ENCODE measurements at places on chromosomes 7 and 10.

DNA sequence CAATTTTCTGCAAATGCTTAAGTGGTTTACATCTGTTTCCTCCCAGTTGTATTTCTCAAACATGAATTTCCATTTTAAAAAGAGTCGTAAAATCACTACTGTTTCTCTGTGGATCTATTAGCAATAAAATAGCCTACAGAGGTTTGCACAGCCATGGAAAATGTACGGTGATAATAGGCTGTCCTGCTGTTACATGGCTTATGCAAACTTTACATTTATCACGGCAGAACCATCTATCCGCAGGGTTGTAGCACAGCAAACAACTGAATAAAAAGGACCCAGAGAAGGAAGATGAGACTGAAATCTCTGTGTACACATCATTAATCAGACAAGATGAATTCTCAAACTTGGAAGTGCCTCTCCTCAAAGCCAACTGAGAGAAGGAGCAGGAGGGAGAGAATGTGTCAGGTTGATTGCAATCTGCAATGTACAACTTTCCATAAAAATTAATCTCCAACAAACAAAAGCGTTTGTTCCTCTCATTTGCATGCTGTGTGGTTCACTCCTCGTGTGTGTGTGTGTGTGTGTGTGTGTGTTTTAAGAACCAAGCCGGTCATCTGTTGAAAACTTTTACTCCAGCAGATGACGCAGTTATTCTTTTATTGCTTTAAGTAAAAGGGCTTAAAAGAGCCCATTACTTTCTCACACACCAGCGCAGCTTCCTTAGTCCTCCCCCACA is 279.3 kb downstream of the SKAP2 start:
- no peak for ATAC-seq

GRCh38 chr10:70193391-70193844 is 23.1 kb upstream of the SAR1A start:
- peak; percentile 66 for ATAC-seq

GRCh38 chr10:59682986-59683937 is 26.4 kb downstream of the SLC16A9 start:
- ATAC-seq: no peak

DNA sequence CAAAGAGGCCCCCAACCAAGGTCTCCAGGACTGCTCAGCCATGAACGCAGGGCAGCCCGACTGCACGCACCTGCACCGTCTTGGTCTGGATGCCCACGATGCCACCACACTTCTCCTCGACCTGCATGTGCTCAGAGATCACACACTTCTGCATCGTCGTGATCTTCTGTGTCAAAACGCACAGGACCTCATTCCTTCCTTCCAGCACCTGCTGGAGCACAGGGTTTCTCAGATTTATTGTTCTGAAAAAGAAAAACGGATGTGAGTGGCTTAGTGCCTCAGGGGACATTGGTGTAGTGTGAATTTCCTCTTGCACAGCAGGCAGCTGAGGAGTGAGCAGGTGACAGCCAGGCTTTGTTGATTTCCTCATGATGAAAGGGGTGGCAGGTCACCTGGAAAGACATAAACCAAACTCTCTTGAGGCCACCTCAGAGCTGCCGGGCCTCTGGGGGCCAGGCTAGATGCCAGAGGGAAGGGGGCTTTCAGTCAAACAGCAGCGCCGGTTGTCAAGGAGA is 38.2 kb downstream of the GSDME start:
- no peak for ATAC-seq

DNA sequence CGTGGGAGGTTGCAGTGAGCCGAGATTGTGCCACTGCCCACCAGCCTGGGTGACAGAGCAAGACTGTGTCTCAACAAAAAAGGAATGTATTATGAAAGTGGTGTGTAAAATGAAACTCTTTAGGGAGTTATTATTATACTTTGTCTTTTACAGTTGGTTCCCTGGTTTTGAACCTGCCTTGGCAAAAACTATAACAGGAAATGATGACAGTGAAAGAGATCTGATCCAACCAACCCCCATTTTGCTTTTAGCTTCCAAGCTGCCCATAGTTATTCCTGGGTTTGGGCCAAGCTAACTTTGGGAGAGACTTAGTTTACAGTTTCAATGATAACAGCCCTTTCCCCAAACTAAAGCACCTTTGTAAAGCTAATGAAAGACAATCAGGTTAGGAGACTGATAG is 34.1 kb upstream of the NMT2 start:
- no peak for ATAC-seq

- no peak for ATAC-seq
Observed at GRCh38 chr7:147658392-147658967, 932.1 kb upstream of the C7orf33 start.

GRCh38 chr10:27138277-27138676 is 15.9 kb downstream of the YME1L1 start:
- no peak for ATAC-seq

- ATAC-seq: no peak
Observed at GRCh38 chr10:47033541-47034270, 122.5 kb downstream of the PTPN20 start.

GRCh38 chr7:50155755-50156154 is 62.7 kb upstream of the ZPBP start:
- ATAC-seq: no peak

DNA sequence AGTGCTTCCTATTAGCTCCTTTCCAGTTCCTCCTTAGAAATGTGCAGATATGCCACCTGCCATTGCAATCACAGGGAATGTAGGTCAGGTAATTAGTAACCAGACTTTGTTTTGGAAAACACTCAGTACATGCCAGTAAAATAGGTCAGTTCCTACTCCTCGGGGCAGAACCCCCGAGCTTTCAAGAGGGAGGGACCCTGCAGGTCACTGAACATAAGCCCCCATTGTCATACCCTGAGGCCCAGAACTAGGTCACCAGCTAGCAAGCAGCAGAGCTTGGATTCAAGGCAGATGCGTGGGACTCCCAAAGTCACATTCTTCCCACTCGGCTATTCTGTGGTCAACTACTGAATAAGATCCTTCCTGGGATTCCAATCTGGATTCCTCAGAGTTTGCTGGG is 104.8 kb downstream of the PPP1R3C start:
- no peak for ATAC-seq

GRCh38 chr7:152912511-152912910 is 153.0 kb downstream of the ACTR3B start:
- ATAC-seq: no peak

DNA sequence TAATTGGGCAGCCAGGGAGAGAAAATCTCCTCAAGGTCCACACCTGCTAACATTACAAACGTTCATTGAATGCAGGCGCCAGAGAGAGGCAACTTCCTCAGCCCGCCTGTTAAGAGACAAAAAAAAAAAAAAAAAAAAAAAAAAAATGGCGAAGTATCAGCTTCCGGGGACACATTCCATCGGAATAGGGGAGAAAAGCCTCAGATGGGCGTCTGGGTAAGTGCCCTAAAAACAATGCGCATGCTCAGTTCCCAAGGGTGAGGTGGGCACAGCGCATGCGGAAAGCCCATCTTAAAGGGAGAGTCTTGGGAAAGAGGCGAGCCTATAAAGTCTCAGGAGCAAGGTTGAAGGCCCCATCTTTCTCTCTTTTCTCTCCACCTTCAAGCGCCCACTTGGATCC is 1139.7 kb upstream of the CELF2 start:
- ATAC-seq: no peak

- ATAC-seq: no peak
Observed at GRCh38 chr7:5510426-5511045, 86.9 kb upstream of the TNRC18 start.

DNA sequence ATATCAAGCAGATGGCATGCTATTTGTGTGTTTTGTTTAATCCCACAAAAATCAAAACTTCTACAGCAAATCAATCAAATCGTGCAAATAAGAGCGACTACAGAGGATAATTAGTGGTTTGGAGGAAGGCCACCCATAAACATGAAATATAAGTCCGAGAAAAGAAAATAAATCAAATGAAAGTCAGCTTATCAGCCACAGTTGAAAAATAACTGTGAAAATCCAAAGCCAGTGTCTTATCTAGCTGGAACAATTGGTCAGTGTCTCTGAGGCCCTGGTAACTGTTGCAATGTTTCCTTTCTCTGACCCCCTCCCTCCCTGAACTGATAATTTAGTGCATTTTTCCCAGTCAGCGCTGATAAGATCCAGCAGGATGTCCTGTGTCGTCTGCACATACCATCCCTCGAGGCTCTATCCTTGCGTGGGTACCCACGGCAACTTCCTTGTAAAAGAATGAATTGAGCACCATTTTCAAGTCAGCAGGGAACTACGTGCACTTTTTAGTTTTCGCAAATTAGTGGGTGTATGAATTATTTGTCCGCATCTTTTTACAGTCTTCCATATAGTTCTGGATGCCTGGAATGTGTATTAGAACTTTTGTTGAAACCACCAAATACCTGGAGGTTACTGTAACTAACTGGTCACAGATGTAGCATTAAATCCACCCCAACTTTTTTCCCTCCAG is 10.8 kb upstream of the JCAD start:
- no peak for ATAC-seq

- no peak for ATAC-seq
Observed at GRCh38 chr10:129579228-129579627, 112.2 kb downstream of the MGMT start.

DNA sequence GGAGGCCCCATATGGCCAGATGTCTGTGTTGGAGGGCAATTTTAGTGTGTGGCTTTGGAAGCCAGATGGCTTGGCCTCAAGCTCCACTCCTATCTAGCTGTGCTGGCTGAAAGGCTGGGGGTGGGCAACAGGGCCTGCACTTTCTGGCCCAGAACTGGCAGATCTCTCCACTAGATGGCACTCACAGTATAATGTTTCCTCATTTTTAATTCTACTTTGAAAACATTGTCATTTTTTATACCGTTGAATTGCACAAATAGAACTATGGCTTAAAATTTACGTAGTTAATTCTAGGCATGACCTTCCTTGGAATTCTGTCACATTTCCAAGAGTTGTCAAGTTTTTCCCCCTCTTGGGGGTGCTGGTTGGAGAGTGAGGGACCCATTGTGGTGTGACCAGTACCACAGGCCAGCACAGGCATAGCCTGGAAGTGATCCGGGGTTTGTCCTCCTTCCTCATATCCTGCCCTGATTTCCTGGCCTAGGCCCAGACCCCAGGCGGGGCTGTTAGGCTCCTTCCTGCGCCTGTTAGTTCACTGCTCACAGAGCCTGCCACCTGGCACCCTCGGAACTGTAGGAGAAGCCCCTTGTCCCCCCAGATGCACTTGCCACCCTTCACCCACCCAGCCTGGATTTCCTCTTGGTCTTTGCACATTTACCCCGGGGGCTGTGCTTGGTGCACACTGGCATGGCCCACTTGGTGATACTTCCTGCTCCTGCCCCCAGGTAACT is 52.8 kb downstream of the ARHGAP22 start:
- ATAC-seq: peak; percentile 30

DNA sequence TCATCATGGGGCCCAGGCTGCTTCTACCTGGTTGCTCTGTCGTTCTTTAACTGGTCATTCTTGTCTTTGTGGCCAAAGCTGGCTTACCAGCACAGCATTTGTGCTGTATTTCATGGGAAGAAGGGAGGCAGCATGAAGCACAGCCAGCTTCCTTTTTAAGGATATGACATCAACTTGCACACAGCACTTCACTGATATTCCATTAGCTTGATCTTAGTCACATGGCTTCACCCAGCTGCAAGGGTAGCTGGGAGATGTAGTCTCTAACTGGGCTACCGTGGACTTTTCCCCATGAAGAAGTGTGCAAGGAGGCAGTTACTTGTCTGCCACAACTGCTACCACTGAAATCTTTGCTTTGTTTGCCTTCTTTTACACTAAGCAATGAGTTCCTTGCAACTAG is 525.2 kb downstream of the LRMDA start:
- no peak for ATAC-seq

DNA sequence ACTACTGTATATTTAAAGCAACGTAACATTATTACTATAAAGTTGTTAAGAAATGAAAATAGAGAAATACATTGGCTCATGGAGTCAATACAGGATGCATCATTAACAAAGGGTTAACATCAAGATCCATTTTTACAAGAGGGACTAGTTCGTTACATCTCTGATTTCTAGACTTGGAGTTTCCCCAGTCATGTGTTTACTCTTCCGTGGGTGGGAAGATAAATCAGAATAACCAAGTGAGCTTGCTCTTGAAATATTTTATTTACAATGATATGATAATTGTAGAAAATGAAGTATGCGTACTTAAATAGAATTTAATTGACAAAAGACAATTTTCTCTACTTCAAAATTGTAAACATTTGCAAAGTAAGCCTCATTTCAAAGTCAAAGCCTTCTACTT is 1.0 kb upstream of the PRKAR2B start:
- ATAC-seq: no peak

GRCh38 chr7:27901028-27901760 is 161.2 kb downstream of the TAX1BP1 start:
- no peak for ATAC-seq

DNA sequence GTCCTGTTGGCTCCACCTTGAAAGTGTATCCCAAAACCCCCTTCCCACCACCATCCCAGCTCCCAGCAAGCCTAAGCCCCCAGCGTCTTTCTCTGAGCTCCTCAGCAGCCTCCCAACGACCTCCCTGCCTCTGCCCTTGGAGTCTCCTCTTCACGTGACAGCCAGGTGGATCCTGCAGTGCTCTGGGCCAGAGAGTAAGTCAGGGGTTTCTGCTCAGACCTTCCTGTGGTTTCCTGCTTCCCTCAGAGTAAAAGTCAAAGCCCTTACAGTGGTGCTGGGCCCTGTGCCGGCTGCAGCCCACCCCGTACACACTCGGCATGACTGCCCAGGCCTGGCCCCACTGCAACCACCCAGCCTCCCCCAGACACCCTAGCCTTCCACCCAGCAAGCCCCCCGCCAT is 51.9 kb downstream of the OAT start:
- ATAC-seq: peak; percentile 25

GRCh38 chr10:53153831-53154230 is 381.2 kb upstream of the MBL2 start:
- no peak for ATAC-seq

GRCh38 chr10:60767424-60767823 is 10.9 kb upstream of the CDK1 start:
- ATAC-seq: no peak

GRCh38 chr10:109166935-109167334 is 756.4 kb downstream of the XPNPEP1 start:
- ATAC-seq: no peak

GRCh38 chr10:71814922-71815411 is 36.1 kb downstream of the PSAP start:
- no peak for ATAC-seq

- no peak for ATAC-seq
Observed at GRCh38 chr10:96703358-96703757, 17.0 kb downstream of the PIK3AP1 start.

- no peak for ATAC-seq
Observed at GRCh38 chr10:75935650-75936400, 504.4 kb downstream of the LRMDA start.
